ENCODE measurements at places on chromosomes 3 and 15.

DNA sequence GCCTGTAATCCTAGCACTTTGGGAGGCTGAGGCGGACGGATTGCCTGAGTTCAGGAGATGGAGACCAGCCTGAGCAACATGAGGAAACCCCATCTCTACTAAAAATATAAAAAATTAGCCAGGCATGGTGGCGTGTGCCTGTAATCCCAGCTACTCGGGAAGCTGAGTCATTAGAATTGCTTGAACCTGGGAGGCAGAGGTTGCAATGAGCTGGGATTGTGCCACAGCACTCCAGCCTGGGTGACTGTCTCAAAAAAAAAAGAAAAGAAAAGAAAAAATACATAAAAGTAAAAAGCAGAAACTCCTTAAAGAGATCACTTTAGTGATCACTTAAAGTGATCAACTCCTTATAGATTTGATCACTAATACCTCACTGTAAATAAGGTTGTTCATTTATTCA, 78.0 kb downstream of the GMPS start:
- DNase-seq = no peak

DNA sequence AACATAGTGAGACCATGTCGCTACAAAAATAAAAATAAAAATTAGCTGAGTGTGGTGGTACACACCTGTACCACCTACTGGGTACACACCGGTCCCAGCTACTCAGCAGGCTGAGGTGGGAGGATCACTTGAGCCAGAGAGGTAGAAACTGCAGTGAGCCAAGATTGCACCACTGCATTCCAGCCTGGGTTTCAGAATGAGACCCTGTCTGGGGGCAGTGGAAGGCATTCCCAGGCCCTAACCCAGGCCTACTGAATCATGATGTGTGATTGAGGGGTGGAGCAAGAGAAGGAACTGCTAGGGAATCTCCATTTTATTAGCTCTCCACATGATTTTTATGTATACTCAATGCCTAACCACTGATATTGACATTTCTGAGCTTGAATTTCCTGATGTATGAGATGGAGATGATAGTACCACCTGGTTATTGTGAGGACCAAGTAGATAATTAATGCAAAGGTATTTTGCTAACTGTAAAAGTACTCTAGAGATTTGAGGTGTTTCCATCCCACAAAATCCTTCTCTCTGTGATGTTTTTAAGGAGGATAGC, 169.5 kb upstream of the UMPS start:
- no peak for DNase-seq

GRCh38 chr3:119834754-119835370, 53.0 kb downstream of the NR1I2 start:
- no peak for DNase-seq

GRCh38 chr15:80985981-80986380, 3.6 kb downstream of the MESD start:
- no peak for DNase-seq

GRCh38 chr15:87829332-87830050, 427.0 kb downstream of the NTRK3 start:
- no peak for DNase-seq
